MM.1S (cell line): ENCODE measurements at places on chromosomes 6 and 20.
A peak's percentile ranks its signal among the peaks of the same experiment; 100 is the strongest.

DNA sequence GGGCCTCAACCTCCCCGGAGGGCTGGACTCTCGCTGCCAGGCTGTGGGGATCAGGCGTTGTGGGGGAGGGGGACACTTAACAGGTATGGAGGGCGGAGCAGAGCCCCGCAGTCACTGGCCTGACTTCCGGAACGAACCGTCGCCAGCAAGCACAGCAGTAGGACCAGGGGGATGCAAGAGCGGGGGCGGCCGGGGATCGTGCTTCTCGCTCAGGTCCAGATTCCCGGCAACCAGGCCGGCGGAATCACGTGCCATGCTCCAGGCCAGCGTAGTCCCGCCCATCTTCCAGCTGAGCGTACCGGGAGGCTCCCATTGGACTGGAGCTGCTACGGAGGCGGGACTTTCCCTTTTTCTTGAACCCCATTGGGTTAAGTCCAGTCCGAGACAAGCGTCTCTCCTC, 10.0 kb upstream of the POU5F1 start:
- peak; percentile 89 for DNase-seq

DNA sequence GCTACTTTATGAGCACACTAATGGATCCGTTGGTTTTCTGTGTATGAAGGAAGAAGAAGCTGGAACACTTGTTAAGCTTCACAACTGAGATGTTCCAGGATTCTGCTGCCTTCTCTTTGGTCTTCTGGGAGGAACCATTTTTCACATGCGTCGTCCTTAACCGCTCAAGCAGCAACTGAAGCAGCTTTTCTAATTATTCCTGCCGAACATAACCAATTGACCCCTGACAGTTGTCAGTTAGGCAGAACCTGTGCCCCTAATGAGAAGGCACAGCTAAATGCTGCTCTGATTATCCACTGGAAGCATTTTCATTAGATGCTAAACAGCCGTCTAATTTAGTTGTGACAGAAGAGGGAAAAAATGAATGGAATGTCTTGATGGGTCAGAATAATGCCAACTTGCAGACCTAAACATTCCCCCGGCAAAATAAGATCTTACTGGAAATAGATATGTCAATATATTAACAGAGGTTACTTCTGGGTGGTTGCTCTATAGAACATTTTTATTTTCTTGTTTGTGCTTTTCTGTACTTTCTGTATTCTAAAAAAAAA, 85.0 kb upstream of the SMLR1 start:
- no peak for DNase-seq

DNA sequence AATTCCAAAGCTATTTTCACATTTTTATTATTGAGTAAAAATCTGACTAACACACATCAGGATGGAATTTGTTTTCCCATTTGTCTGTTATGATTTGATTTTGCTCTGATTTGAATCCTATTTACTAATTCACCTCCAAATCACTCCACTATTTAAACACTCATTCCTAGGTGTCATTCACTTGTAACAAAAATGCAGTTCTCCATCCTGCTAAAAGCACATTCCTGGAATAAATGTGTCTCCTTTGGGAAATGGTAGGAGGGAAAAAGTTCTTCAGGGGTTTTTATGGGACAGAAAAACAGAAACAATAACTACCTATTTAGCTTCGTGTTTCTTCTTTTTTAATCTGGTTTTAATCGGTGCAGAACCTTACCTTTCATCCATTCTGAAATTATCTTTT, 494.1 kb upstream of the CITED2 start:
- no peak for DNase-seq

DNA sequence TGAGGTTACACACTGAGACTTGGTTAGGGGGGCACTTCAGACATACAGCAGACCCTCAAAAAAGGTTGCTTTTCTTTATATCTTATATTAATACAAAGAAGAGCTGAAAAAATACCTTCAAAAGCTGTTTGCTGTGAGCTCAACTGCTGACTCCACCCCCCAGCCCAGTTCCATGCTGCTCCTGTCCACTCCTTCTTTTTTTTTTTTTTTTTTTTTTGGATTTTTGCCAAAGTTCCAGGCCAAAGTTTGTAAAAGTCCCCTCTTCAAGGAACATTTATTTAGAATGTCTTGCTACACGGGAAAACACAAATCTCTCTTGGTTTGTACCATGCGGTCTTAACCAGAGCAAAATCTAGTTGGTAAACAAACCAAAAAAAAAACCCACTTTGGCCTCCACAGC, 85.3 kb upstream of the AKAP12 start:
- no peak for DNase-seq

DNA sequence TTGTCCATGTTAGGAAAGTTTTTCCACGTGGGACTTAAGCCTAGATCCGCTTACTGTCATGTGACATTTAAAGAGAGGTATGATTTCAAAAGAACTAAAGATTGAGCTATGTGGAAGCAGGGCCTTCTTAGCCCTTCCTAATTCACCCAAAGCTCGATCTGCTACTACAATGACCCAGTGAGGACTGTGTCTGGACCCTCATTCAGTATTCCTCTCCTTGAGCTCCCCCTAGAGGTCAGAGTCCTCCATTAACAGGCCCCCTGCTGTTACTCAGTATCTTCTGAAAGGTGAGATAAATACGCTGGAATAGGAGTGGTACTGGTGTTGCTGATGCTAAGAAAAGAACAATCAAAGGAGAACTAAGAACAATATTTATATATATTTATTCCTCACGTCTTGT, 414.0 kb downstream of the GJA1 start:
- peak; percentile 74 for DNase-seq

DNA sequence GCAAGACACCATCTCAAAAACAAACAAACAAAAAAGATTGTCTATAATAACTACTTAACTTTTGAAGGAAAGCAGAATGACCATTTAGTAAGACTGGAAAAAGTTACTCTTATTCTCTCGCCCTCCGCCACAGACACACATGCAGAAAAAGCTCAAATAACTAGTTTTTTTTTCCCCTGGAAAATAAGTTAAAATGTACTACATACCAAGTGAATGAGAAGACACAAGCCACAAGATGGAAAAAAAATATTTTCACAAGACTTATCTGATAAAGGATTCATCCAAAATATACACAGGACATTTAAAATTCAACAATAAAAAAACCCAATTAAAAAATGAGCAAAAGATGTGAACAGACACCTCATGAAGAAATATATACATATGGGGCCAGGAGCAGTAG, 31.9 kb downstream of the NUDT3 start:
- DNase-seq, result no peak

- DNase-seq, result no peak
These were observed 258.8 kb downstream of the CDC5L start for GRCh38 chr6:44646355-44646754.

DNA sequence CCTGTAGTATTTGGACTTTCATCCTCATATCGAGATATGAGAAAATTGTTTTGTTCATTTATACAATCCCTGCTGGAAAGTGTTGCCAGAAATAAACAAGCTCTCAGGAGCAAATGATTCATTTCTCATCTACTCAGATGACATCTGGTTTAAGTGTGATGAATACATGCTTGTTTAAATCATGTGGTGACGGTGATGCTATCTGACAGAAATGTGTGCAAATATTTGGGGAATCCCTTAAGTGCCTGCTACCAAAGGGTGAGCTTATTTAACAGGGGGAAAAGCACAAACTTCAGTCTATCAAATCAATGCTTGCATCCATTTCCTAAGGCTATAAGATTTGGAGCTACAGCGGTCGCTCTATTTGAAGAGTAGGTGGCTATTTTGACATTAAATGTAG, 368.3 kb upstream of the SASH1 start:
- no peak for DNase-seq

- no peak for DNase-seq
These were observed 2.5 kb downstream of the BTN3A1 start for GRCh38 chr6:26404546-26404945.

- DNase-seq, result no peak
These were observed 65.7 kb downstream of the TRDN start for GRCh38 chr6:123570813-123571684.

- DNase-seq, result peak; percentile 15
These were observed 4.8 kb upstream of the TMEM14A start for GRCh38 chr6:52666071-52666470.
